Cerebellar nuclear complex (tissue), 1 donor: ENCODE measurements at places on chromosomes 3 and 15.
A peak's percentile ranks its signal among the peaks of the same experiment; 100 is the strongest.

DNA sequence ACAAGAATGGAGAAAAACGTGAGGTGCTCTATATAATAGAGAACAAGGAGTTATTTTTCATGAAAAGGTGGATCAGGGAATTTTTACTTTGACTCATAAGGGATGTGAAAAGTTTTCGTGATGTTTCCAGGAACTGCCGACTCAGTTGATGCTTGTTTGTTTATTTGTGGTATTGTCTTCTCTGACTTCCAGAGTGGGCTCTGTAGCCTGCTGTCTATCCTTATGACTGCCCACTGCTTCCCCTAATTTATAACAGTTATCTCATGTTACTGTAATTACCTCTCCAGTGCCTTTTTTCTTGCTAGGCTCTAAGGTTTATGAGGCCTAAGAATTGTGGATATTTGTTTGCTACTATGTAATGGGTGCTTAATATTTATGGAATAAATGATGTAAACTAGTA lies 12.3 kb downstream of the ARL13B start:
- DNase-seq: no peak

- no peak for DNase-seq
Observed at GRCh38 chr3:150682279-150682678, 21.4 kb downstream of the ERICH6 start.

DNA sequence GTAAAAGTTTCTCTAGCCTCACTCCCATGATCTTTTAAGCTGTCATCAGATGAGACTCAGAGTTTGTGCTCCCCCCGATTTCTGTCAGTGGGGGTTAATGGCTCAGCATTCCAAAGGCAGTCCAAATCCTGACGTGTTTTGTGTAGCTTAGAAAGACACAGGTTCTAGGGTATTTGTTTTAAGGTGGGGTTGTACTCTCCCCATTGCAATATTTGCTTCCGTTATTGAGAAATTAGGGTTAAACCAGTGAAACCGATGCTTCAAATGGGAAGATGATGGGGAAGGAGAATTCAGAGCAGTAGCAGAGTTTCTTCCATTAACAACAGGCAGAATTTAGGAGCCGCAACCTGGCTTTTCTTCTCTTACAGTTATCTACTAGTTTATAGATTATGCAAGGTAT lies 3.4 kb downstream of the PIGB start:
- no peak for DNase-seq

DNA sequence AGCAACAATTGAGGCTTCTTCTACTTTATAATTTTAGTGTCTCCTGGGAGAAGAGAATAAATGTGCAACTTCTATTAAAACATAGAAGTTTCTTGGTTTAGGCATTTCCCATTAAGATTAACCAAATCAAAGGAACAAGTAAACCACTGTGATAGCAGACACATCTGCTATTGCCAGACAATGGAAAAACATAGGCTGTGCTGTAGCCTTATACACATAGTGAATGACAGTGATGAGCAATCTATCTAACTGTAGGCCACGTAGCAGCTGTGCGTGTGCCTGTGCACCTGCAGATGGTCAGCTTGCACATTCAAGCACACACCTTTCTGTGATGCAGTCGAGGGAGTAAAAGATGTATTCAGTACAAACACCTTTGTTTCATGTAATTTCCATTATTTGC lies 32.7 kb downstream of the GNB4 start:
- no peak for DNase-seq

DNA sequence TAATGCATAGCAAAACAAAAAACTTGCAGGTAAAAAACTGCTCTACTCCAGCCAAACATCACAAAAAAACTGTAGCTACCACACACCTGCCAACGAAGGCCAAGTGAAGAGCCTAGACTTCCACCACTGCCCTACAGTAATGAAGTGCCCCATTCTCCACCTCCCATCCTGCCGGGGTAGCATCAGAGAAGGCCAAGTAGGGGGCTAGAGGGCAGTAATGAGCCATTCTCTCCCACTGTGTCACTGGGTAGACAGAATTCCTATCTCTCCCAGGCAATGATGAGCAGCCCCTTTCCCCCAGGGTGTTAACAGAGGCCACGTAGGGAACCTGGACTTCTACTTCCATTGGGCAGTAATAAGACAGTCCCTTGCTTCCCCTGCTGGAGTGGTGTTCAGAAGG lies 9.5 kb downstream of the SEC22C start:
- no peak for DNase-seq

- DNase-seq: no peak
Observed at GRCh38 chr15:82602195-82602594, 45.0 kb downstream of the CPEB1 start.

GRCh38 chr15:81038975-81039607 lies 38.4 kb downstream of the TLNRD1 start:
- no peak for DNase-seq

DNA sequence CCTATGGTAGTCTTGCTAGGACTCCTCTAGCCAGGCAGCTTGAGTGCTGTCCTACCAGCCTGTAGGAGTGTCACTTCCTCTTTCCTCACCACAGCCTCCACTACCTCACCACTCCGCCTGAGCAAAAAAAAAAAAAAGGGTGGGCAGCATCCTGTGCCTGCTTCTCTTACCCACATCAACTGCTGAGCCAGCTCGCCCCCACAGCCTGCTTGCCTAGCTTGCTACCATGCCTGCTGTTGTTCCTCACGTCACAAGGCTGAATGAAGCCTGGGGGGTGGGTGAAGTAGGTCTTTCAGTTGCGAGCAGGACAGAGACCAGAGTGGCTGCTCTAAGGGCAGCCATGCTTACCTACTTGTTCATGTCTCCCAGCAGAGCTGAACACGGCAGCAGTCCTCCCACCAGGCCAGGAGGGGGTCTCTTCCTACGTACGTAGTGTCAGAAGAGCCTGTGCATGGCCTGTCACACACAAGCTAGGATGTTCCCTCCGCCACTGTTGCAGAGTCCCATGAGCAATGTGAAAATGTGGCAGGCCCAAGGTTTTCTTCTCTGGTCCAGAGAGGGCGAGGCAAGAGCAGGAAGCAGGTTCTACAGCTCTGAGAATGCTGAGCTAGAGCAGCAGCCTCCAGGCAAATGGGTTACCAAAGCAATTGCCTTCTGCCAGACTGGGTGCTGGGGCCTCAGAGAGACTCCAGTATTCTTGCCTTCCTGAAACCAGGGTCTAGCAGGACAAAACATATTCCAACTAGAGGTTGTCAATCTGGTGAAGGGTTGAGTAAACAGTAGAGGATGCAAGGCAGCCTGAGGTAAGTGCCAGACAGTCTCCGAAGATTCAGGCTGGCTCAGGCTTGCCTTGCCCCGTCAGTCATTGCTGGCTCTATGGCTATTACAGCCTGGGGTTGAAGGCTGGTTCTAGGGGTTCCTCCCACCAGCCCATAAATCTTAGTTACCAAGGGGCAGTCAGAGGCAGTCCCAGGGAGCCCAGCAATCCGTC lies 8.1 kb downstream of the PPM1M start:
- DNase-seq: no peak

DNA sequence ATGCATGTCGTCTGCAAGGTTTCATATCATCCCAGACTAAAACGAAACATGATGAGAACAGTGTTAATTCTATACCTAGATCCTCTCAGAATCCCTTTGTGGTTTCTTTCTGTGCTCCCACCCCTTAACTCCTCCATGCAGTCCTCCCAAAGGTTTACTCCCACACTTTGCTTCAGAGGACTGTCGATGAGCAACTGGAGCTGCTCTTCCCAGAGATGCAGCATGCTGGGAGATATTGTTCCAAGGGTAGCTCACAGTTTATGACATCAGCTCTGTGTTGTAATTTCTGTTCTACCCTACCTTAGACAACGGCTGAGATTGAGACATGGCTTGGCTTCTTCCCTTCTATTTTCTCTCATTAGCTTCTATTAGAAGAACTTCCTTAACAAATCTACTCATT lies 313.0 kb upstream of the COL8A1 start:
- no peak for DNase-seq

DNA sequence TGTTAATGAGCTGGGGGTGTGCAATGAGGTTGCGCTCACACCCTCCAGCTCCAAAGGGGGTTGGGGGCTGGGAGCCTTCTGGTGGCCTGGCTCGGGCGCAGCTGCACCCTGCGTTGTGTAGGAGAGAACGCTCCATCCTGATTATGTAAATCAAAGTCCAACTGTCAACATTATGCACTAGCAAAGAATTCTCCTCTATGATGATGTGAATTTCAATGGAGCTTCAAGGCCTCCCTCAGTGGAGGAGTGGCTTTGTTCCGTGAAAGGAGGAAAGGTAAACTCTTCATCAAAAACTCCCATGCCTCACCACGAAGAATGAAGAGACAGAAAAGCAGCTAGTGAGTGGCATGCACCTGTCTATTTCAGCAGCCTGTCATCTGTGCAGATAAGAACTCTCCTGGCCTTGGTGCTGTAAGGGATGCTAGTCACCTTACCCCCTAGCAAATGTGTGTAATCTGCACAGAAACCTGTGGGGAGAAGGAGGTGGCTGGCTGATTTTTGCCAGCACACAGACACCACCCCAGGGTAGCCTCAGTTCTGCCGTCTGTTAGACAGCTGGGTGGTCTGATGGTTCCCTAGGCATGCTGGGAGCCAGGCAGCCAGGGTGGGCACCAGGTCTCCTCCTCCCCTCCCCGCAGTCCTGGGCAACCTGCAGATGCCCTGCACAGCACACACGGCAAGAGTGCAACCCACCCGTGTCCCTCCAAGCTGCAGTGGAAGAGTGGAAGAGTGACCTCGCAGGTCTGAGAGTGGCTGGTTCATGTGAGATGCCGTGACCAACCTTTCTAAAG lies 47.0 kb upstream of the TRPM1 start:
- no peak for DNase-seq

- DNase-seq: no peak
Observed at GRCh38 chr3:128849911-128850455, 29.4 kb upstream of the ACAD9 start.

DNA sequence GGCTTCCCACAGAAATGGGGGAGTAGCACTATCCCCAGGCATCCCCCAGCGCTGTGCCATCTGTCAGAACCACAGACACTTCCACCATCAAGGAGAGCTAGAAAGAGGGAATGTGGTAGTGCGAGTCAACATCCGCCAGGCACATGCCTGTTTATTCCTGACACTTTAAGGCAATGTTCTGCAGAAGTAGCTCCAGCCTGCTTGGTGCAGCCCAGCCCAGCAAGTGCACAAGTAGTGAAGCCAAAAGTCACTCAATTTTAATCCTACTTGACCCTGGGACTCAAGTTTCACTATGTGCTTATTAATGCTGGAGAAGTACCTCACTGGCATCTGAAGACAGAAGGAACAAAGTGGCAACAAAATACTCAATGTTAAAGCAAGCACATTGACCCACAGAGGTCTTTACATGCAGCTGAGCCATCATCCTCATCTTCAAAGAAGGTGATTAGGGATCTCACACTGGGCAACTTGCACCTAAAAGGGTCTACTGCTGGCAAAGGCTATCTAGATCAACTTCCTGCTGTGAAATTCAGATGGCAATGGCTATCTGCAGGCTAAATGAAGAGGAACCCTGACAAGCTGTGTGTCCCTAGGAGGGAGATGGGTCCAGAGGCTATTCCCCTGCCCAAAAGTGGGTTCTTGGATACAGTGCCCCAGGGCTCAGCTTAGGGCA lies 61.4 kb upstream of the CLDN18 start:
- no peak for DNase-seq

- DNase-seq: peak; percentile 8
Observed at GRCh38 chr3:50121072-50122032, 32.6 kb downstream of the RBM5 start.

DNA sequence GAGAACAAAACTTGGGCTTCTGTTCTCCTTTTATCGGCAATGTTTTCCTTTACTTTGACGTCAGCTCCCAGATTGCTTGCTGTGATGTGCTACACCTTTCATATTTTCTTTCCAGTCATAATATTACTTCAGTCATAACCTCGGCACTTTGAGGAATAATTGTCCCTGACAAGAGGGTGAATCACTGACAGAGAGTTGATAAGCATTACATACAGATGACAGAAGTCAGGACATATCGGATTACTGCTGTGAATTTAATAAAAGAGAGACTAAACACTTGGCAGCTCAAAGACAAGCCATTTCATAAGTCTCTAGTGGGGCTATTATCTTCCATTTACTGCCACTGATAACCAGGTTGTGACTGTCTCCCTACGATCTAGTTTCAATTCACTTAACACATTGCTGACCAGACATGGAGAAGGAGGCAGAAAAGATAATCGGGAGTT lies 362.1 kb upstream of the ARRDC4 start:
- no peak for DNase-seq

- DNase-seq: no peak
Observed at GRCh38 chr3:157810924-157811718, 295.1 kb downstream of the SHOX2 start.

DNA sequence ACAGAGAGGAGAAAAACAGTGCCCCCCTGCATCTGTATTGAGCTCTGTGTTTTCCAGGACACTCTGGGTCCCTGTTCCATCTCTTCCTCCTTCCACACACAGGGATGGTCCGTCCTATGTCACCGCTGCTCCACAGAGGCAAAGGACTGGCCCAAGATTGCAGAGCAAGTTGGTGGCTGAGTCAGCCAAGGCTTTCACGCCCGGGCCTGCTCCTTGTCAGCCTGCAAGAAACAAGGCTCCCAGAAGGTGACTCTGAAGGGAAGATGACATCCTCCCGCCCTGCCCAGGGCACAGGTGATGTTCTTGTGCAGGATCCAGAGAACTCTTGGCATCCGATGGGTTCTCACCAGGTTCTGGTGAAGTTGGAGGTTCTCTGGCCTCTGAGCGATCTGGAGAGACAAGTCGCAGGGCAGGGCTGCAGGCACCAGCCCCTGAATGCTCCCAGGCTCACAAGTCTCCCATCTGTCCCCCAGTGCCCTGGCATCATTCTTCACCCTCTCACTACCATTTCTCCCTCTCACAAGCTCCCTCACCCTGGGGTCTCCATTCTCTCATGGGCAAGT lies 138.6 kb downstream of the MEGF11 start:
- no peak for DNase-seq

DNA sequence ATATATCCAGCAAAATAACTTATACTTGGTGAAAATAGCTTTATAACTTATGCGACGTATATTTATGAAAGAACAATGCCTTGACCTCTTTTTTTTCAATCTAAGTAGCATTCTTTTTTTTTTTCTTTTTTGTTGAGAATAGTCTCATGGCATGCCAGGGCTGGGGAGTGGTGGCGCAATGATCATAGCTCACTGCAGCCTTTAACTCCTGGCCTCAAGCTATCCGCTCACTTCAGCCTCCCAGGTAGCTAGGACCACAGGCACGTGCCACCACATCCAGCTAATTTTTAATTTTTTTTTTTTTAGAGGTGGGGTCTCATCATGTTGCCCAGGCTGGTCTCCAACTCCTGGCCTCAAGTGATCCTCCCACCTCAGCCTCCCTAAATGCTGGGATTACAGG lies 43.5 kb downstream of the RAB8B start:
- no peak for DNase-seq

- DNase-seq: no peak
Observed at GRCh38 chr3:109648027-109648426, 310.7 kb upstream of the DPPA4 start.
